ENCODE measurements at places on chromosomes 7 and 10.

- no peak for DNase-seq
Measured at GRCh38 chr7:30320392-30320791, 36.0 kb downstream of the ZNRF2 start.

- DNase-seq = no peak
Measured at GRCh38 chr7:16531707-16532106, 5.1 kb downstream of the LRRC72 start.

DNA sequence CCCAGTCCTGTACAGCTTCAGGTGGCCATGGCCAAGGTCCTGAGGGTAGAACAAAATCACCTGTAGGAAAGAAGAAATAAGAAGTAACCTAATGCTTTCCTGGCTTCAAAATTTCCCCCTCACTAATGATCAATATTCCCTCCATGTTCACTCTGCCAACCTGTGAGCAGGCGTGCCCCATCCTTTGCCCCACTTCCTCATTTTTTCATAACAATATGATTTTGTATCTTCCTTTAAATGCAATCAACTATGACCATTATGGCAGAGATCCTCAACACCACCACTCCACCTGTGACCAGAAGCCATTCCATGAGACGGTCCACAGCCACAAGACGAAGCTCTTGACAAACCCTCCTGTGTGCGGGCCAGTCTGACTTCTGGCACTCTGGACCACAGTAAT, 7.0 kb downstream of the MSS51 start:
- no peak for DNase-seq

GRCh38 chr7:112665709-112666108, 124.5 kb downstream of the TMEM168 start:
- peak; percentile 51 for DNase-seq

- DNase-seq = no peak
Measured at GRCh38 chr7:1667566-1668395, 2.3 kb upstream of the ELFN1 start.

DNA sequence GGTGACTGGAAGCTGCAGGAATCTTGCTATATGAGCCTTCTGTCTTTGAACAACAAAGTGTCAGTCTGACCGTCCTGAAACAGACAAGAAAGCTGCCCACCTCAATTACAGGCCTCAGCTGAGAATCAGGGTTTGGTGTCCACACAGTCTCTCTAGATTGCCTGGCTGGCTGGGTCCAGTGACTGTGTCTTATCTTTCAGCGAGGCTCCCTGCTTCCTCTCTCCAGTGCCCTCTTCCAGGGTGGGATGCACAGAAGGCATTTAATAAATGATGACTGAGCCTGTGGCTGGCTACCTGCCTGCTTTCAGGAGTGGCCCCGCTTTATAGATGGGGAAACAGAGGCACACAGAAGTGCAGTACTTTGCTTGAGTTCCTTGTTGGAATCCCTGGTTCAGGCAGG, 27.4 kb downstream of the FGF8 start:
- DNase-seq = no peak

DNA sequence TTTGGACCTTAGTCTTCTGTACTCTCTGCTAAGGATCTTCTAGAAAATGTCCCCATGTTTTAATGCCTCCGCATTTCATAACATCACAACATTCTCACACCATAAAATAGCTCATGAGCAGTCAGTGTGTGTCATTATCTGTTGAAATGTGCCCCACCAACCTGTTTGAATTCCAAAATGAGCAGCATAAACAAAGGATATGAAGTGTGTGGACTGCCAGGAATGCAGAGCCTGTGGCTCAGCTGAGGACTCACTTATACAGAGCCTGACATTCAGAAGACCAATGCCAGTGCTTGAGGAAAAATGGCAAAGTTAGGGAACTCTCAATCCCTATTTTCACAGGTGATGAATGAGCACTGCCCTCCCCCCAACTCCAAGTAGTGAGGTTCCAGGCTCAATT, 621.4 kb downstream of the POM121L12 start:
- DNase-seq = no peak

DNA sequence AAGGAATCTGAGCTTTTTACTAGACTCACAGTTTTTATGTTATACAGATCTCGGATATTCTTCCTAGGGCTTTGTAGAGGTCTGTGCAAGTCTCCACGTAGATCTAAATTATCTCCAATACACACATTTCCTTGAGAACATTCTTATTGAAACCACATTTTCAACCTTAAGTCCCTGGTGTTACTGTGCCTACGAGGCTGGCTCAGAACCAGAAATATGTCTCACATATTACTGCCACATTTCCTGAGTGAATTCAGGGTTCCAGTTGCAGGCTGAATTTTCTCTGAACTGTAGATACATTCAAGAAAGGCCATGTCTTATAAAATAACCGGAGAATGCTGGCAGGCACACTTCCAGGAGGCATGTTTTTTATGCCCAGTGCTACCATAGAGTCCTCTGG, 46.5 kb downstream of the INHBA start:
- peak; percentile 57 for DNase-seq

DNA sequence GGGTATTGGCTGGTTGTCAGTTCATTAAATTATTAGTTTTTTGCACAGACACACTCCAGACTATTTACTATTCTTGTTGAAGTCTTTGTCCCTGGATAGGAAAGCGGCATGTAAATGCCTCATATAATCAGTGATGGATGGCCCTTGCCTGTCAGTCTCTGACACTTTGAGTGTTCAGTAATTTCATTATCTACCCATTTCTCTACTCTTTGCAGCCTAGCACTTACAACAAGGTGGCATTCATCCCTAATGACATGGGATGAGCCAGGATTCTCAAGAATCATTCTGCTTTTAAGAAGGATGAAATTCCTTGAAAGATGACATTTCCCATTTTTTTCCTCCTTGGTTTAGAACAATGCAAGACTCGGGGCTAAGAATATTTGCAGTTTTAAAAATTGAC, 155.7 kb downstream of the SORCS3 start:
- no peak for DNase-seq

All from fibroblast of gingiva (primary cell).